BJ (cell line): ENCODE measurements at places on chromosomes 1 and 21. TPM values are rescaled to one million over a fixed set of nuclear protein-coding genes. Genes with fewer than 3 reads are reported as not detected.
A peak's percentile ranks its signal among the peaks of the same experiment; 100 is the strongest.

GRCh38 chr1:1359664-1360468 lies 1.5 kb upstream of the MXRA8 start:
- DNase-seq = peak; percentile 68

DNA sequence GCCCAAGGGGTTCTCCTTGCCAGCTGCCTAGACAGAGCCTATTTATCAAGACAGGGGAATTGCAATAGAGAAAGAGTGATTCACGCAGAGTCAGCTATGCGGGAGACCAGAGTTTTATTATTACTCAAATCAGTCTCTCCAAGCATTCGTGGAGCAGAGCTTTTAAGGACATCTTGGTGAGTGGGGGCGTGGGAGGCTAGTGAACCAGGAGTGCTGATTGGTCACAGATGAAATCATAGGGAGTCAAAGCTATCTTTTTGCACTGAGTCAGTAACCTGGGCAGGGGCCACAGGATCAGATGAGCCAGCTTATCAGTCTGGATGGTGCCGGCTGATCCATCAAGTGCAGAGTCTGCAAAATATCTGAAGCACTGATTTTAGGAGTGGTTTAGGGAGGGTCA lies 64.8 kb upstream of the MRPS6 start:
- DNase-seq = no peak

DNA sequence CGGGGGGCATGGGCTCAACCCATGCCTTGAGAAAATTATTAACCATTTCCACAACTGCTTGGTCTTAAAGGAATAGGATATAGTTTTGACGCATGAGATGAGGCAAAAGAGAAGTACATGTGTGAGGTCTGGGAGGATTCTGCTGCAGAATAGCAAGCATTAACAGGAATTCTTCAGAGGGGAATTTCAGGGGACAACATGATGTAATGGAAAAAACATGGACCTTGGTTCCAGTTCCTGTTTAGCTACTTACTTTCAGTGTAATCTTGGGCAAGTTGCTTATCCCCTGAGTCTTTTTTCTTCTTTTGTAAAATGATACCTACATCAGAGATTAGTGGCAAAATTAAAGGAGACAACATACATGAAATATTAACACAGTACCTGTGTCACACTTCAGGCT lies 85.6 kb downstream of the PRRX1 start:
- DNase-seq = no peak

DNA sequence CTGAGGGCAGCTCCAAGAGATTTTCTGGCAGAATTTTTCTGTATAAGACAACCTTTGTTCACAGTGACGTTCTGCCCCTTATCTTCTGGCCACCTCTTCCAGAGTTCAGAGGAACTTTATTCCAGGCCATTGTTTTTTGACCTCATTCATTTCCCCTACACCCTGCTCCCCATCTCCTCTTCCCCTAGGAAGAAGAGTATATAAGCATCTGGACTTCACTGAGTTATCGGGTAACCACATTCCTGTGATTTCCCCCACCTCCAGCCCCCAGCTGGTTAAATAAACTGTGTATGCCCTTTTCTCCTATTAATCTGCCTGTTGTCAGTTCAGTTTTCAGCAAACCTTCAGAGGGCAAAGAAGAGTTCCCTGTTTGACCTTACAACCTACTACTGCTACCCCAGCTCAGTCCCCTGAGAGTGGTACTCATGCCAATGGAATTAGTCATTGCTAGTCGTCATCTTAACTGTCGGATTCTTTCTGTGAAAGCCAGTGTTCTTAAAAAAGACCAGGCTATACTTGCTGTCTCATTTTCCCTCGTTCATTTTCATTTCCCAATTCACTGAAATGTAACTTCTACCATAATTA lies 14.3 kb upstream of the ALG14 start:
- peak; percentile 49 for DNase-seq

DNA sequence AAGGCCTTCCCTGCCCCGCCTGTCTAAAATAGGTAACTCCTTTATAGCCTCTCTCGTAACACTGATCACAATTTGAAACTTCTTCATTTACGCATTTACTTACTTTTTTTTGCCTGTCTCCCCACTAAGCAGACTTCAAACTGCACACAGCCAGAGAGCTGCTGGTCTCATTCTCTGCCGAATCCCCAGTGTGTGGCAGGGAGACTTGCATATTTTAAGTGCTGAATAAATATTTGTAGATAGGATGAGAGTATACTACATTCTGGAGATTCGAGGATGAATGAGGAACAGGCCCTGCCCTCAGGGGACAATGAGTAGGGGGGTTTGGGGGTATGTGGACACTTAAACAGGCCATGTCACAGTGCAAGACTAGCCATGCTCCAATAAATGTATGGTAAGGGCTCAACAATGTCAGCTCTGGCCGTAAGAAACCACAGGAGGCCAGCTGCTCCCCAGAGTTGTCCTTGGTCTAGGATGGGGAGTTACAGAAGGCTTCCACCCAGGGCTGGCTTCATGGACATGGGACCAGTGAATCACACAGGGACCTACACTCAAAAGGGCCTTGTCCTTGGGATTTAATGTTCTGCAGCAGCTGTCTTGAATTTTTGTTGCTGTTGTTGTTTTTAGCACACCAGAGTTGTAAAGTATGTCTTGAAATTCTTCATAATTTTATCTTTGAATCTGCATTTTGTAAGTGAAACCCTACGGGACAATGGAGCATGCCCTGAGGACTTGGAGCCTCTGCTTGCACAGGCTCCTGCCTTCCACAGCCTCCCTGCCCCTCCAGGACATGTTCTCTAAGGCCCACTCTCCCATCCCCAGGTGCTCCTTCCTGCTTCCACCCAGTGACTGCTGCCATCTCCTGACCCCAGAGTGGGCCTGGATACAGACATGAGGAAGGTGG lies 8.5 kb downstream of the DIO1 start:
- no peak for DNase-seq

- DNase-seq = no peak
Measured at GRCh38 chr1:51203121-51203873, 32.8 kb upstream of the RNF11 start.

GRCh38 chr1:221869779-221870178 lies 127.9 kb upstream of the DUSP10 start:
- DNase-seq = peak; percentile 77

DNA sequence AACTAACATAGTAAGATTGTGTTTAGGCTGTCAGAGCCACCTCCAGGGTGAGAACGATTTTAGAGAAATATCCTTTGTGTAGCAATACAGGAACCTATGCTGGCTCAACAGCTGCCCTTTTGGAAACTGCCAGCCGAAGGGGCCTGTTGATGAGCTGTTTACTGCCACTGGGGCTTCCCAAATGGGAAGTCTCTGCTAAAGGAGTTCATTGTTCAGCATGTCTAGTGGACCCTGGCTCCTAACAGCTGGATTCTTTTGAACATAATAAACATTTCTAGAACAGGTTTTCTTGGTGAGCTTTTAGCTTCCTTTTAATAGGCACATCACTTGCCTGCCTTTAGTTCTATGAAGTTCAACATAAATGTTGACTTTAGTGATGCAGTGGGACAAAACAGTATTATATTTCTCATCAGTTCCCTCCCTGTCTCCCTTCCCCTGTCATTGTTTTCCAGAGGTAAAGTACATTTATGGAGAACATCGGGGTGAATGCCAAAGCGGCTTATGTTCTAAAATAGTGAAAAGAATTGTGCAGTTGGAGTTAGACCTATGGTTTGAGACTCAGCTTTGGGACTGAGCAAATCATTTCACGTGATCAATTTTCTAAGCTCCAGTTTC lies 57.4 kb downstream of the UCK2 start:
- DNase-seq = no peak

DNA sequence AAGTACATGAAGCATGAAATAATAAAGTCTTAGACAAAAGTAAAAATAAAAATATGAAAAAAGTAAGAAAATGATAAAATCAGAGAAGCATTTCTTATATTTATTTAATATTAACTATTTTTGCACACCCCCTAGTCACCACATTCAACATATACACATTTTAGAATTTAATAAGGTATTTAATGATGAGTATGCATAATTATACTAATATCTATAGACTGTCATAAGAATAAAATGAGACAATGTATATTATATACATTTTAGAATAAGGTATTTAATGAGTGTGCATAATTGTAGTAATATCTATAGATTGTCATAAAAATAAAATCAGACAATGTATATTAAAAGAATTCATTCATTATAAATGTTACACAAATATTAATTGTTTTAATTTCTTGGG lies 18.9 kb downstream of the PIGK start:
- DNase-seq = no peak

DNA sequence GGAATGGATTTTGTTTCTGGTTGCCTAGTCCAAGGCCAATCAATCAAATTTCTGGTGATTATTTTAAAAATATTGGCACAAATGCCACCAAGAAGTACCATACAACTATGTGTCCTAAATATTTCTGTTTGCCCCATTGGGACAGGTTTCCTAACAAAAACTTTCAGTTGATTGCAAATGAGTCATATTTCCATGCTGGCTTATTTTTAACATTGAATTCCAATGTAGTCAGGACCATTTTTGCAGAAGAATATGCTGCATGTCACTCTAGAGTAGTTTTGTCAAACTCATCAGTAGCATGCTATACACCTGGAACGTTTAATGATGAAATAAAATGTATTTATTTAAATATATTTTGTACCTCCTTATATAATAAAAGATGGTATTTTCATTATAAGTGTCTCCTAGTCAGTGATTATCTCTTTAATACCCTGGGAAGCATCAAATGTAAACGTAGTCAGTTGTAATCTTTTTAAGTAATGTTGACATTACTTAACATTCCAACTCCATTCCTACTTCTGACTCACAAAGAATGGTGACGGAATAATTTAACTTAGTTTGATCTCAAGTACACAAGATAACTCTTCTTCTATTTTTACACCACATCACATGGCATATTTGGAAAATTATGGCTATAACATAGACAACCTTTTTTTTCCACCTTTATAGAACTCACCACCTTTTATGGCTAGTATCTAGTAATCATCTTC lies 39.0 kb upstream of the USH2A start:
- DNase-seq = no peak

Gene FCRLB
- 1.5 and 2.6 TPM in 2 replicates for polyA plus RNA-seq

Gene SPRR2F
- not detected in 2 replicates for polyA plus RNA-seq

Gene CD55
- 31.0 and 51.0 TPM in 2 replicates for polyA plus RNA-seq

Gene DCST1
- polyA plus RNA-seq = not detected in 2 replicates
